ENCODE measurements at places on chromosomes 11 and 22. TPM values are rescaled to one million over a fixed set of nuclear protein-coding genes. Genes with fewer than 3 reads are reported as not detected.

NNMT gene
- 1,139 TPM for total RNA-seq

GRCh38 chr11:108958368-108959104 is 293.7 kb downstream of the DDX10 start:
- peak; percentile 84 for DNase-seq

GRCh38 chr11:80317612-80318011 is 876.8 kb upstream of the TENM4 start:
- DNase-seq, result no peak

- DNase-seq, result peak; percentile 14
Measured at GRCh38 chr11:89495951-89496350, 4.8 kb upstream of the NOX4 start.

- peak; percentile 48 for DNase-seq
Measured at GRCh38 chr22:28600546-28601143, 79.0 kb downstream of the TTC28 start.

DNA sequence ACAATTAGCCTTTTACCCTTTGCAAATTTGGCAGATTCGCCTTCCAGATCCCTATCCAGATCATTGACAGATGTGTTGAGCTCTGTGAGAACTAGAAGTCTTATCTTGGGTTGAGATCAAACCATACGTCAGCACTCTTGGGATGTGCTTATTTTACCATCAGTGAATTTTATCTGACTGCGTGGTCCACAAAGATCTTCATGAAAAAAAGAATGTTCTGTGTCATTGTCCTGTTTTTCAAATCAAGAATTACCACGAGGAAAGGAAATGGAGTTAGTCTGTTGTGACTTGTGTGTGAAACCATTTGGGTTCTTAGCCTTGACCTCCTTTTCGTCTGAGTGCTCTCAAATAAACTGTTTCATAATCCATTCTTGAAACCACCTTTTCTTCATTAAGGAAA is 86.2 kb upstream of the SORL1-AS1 start:
- no peak for DNase-seq

GRCh38 chr11:78370406-78371172 is 47.0 kb downstream of the GAB2 start:
- peak; percentile 25 for DNase-seq

TCN2 gene
- total RNA-seq, result 13.1 TPM

POU2AF2 gene
- total RNA-seq, result not detected
